Purkinje cell (primary cell): ENCODE measurements at places on chromosomes 1 and 21. TPM values are rescaled to one million over a fixed set of nuclear protein-coding genes. Genes with fewer than 3 reads are reported as not detected.

The FCAMR gene
- not detected in 2 replicates for polyA plus RNA-seq

The PAX7 gene
- not detected in 2 replicates for polyA plus RNA-seq

The POU3F1 gene
- not detected in 2 replicates for polyA plus RNA-seq

The AKR7A2 gene
- 3.7 and 11.6 TPM in 2 replicates for polyA plus RNA-seq

The CFHR2 gene
- not detected in 2 replicates for polyA plus RNA-seq

The USP16 gene
- polyA plus RNA-seq: 80.4 and 86.6 TPM in 2 replicates

The FALEC gene
- not detected in 2 replicates for polyA plus RNA-seq

The ITSN1 gene
- polyA plus RNA-seq: 10.1 and 12.8 TPM in 2 replicates

The IGSF21 gene
- 43.3 and 45.7 TPM in 2 replicates for polyA plus RNA-seq

The PTCH2 gene
- 0.46 and 0.76 TPM in 2 replicates for polyA plus RNA-seq

The RSRP1 gene
- polyA plus RNA-seq: 65.5 and 77.5 TPM in 2 replicates

The OR2T35 gene
- polyA plus RNA-seq: not detected in 2 replicates

The LRRC71 gene
- not detected in 2 replicates for polyA plus RNA-seq

The OR2L13 gene
- 0.48 and 3.1 TPM in 2 replicates for polyA plus RNA-seq

The SPRR5 gene
- polyA plus RNA-seq: not detected in 2 replicates

The PDE9A gene
- 73.8 and 97.9 TPM in 2 replicates for polyA plus RNA-seq

The PTGFR gene
- polyA plus RNA-seq: not detected in 2 replicates

The OXCT2 gene
- not detected in 2 replicates for polyA plus RNA-seq

The KCNJ15 gene
- polyA plus RNA-seq: not detected in 2 replicates

The GPR3 gene
- polyA plus RNA-seq: 0.14 and 0.19 TPM in 2 replicates

The OR4F29 gene
- polyA plus RNA-seq: not detected in 2 replicates

The ITGB2 gene
- not detected in 2 replicates for polyA plus RNA-seq

The AGT gene
- 0.48 and 1.9 TPM in 2 replicates for polyA plus RNA-seq

The DIO1 gene
- not detected in 2 replicates for polyA plus RNA-seq

The ADAMTS1 gene
- polyA plus RNA-seq: 1.3 and 3.3 TPM in 2 replicates

The FNBP1L gene
- polyA plus RNA-seq: 3.1 and 11.2 TPM in 2 replicates

The CADM3 gene
- polyA plus RNA-seq: 12.1 and 16.4 TPM in 2 replicates

The FCER1G gene
- 2.9 and 7.6 TPM in 2 replicates for polyA plus RNA-seq

The PTAFR gene
- not detected in 2 replicates for polyA plus RNA-seq

The UMODL1 gene
- 0.52 TPM in 1 of 2 replicates, not detected in the other for polyA plus RNA-seq

The OR2L8 gene
- not detected in 2 replicates for polyA plus RNA-seq

The G0S2 gene
- 1.0 TPM in 1 of 2 replicates, not detected in the other for polyA plus RNA-seq

The NID1 gene
- 0.56 and 0.77 TPM in 2 replicates for polyA plus RNA-seq

The S100A9 gene
- polyA plus RNA-seq: not detected in 2 replicates

The OTUD3 gene
- 1.2 and 3.8 TPM in 2 replicates for polyA plus RNA-seq

The CIART gene
- polyA plus RNA-seq: 19.1 and 32.2 TPM in 2 replicates

The SPRR4 gene
- polyA plus RNA-seq: not detected in 2 replicates

The MR1 gene
- 0.53 and 3.0 TPM in 2 replicates for polyA plus RNA-seq

The TOE1 gene
- polyA plus RNA-seq: 2.1 and 3.7 TPM in 2 replicates
